ENCODE measurements at places on chromosomes 5 and 9.

DNA sequence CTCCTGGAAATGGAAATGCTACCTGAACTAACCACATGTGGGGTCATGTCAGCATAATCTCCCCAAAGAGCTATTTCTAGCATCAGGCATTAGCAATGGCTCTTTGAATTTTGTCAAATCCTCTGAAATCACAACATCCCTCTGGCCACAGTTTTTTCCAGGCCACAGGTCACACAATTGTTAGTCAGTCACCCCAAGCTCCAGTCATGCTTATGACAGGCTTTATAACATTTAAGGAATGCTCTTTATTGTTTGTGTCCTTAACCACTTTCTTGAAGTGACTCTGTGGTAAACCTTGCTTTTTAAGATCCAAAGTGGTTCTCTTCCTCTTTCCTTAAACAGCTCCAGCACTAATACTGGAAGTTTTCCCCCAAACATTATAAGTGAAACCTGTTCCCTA, 169.2 kb upstream of the HMHB1 start:
- no peak for DNase-seq

- no peak for DNase-seq
Observed at GRCh38 chr5:136123236-136123768, 9.3 kb upstream of the SMAD5 start.

GRCh38 chr5:35826056-35826455, 30.6 kb upstream of the IL7R start:
- DNase-seq = no peak

DNA sequence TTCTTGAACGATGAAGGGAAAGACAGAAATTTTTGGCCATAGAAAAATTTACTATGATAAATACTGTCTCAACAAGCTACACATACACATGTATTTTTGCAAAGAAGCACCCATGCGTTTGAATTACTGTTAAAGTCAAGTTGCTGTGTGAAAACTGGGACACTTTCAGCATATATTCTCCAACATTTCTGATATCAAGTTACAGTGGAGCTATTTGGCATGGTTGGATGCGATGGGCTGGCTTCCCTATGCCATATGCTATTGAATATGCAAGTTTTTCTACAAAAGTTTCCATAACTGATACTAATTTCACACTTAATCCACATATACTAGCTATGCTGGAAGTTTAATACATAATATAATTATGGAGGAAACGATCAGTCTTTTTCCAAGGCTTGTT, 381.4 kb downstream of the CTNND2 start:
- DNase-seq = peak; percentile 32

GRCh38 chr9:112174965-112175795, at the start of gene SUSD1:
Gene SUSD1, minus strand, starts transcription at chr9:112175297. Its CDS starts 62 bp downstream, at chr9:112175235.
- peak; percentile 28 for DNase-seq

DNA sequence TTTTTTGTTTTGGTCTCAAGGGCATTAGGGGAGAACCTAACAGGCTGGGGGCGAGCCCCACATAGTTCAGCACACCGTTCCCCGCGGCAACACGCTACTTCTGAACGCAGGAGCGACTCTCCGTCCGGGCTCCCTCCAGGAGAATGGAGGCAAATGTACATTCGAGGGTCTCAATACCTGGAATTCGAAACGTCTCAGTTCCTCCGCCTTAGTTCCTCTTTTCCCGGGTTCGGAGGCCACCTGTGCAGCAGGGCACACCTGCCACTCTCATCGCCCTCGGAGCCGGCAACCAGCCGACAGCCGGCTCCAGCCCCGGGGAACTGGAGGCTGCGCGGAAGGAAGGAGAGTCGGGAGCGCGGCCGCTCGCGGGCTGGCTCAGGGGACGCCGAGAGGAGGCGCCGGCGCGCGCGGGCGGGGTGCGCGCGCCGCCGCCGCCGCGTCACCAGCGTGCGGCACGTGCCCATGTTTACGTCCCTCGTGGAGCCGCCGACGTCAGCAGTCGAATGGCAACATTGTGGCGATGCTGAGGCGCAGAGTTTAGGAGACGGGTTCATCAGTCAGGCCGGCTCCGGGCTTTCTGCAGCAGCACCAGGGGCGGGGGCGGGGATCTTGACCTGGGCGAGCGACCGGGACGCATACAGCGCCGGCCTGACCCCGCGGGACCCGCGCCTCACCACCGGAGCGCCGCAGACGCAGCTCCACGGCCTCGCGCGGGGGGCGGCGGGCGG, at the start of gene JMY:
Gene JMY (plus strand): TSS at position 498 of the 728 bp plus-strand sequence. CDS start 520 bp downstream, outside the sequence.
- DNase-seq = peak; percentile 69

All from NCI-H2171 (cell line).